ENCODE measurements at places on chromosomes 3 and 15. TPM values are rescaled to one million over a fixed set of nuclear protein-coding genes. Genes with fewer than 3 reads are reported as not detected.

Gene ANKRD63
- total RNA-seq, result not detected

Gene GPR27
- 2.4 TPM for total RNA-seq

Gene PLAAT1
- not detected for total RNA-seq

Gene CP
- 58.3 TPM for total RNA-seq

Gene GHSR
- total RNA-seq, result not detected

Gene CHRNA7
- 2.6 TPM for total RNA-seq

Gene ECE2
- total RNA-seq, result not detected

Gene ARL14
- total RNA-seq, result not detected

Gene ATP10A
- 26.7 TPM for total RNA-seq

Gene DNAJA4
- 3.5 TPM for total RNA-seq

Gene CHP1
- 294 TPM for total RNA-seq

Gene PLSCR2
- not detected for total RNA-seq

Gene CCR9
- total RNA-seq, result not detected

Gene TFRC
- 30.1 TPM for total RNA-seq

Data from ascending aorta (tissue), 2 donors.